Suppressor macrophage treated with lipopolysaccharide for 1 hour (primary cell): ENCODE measurements at places on chromosomes 2 and 18.

DNA sequence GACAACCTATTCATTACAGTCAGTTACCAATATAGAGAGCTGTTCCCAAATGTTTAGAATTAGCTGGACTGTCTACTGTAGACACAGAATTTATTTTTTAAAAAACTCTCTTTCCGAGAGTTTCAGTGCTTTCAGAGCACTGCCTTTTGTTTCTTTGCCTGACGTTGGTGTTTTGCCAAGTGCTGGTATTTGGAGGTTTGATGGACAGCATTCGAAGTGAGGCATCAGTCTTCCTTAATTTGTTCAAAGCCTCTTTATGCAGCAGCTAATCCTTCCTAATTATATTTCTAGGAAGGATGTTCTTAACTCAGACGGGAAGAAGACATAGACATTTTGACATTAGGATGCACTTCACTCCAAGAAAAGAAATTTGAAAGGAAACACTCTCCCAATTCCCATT is 83.2 kb downstream of the LTBP1 start:
- DNase-seq = no peak

- no peak for DNase-seq
These were observed 15.8 kb upstream of the COL6A3 start for GRCh38 chr2:237429753-237430152.

- no peak for DNase-seq
These were observed 84.0 kb downstream of the SKA1 start for GRCh38 chr18:50458796-50459195.

DNA sequence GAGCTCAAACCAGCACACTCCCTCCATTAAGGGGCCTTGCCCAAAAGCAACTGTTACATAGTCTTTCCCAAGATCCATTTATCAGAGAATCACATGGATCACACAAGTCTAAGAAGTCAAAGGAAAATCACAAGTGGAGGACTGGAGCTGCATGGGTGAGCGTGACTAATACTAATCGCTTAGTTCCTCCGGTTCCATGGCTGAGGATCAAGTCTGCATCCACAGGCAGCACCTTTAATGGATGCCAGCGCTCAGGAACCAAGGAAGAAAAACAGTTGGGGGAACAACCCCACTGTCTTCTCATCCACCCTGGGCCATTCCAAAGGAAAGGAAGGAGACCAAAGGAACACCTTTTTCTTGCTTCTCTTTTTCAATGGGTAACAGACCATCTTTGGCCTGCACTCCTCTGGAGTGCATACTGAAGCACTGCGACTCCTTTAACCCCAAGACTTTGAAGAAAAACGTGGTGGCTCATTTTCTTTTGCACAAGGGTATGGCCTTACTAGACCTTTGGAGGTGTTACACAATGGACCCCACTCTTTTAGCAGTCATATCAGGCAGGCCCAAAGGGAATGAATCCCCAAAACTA is 9.2 kb upstream of the WDR33 start:
- no peak for DNase-seq

- DNase-seq = no peak
These were observed 103.2 kb upstream of the MMADHC start for GRCh38 chr2:149690825-149691224.

DNA sequence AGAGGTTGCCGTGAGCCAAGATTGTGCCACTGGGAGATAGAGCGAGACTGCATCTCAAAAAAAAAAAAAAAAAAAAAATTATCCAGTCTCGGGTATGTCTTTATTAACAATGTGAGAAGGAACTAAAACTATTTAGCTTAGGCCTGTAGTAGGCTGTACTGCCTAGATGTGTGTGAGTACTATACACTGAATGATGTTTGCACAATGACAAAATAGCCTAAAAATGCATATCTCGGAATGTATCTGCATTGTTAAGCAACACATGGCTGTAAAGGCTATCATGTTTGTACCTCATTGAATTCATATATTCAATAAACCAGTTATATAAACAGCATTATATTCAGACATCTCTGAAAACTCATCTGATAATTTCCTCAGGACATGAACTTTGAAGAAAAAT is 191.2 kb upstream of the SESTD1 start:
- DNase-seq = no peak

GRCh38 chr2:232887171-232887850 is 17.2 kb downstream of the SNORC start:
- DNase-seq = no peak

GRCh38 chr2:48496849-48497248 is 33.1 kb upstream of the STON1 start:
- DNase-seq = peak; percentile 4

DNA sequence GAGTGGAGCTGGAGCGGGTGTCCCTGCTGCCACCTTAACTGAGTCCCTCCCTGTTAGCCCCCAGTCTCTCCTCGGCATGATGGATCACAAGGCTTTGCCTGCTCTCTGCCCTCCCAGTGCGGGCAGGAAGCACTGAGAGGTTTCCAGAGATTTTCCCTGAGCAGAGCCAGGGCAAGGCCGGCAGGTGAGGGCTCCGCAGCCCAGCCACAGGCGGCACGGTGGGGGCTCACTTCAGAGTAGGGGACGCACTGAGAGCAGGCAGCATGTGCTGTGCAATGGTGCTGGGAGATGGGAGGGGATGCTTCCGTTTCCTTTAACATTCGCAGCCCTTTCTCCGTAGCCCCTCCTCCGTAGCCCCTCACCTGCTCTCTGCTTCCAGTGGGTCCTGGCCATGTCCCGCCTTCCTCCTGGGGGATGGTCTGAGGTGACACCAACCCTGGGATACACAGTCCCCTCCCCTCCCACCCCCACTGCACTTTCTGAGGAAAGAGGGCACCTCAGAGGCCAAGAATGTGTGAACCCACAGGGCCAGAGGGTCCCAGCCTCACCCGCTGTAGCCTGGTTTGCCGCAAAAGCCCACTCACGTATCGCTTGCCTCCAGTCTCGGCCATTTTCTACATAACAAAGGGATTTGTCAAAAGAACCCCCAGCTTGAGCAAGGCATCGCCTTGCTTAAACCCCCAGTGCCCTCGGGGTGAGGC is 10.7 kb downstream of the KCNF1 start:
- no peak for DNase-seq

DNA sequence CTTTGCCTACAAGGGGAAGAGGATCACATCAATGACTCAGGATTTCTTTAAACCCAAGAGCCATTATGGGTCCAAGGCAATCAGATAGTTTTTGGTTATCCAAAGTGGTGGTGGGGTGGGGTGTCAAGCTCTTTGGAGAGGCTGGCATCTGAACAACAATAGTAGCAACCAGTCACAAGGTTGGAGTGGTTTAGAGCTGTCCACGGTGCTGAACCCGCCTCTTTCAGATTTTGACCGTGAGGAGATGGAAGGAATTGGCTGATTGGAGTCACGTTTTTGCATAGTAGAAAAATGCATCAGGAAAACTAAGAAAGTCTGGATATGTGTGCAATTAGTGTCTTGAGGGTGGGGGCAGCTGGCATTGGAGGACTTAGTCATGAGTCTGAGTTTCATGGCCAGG is 159.9 kb downstream of the LOXHD1 start:
- peak; percentile 39 for DNase-seq

DNA sequence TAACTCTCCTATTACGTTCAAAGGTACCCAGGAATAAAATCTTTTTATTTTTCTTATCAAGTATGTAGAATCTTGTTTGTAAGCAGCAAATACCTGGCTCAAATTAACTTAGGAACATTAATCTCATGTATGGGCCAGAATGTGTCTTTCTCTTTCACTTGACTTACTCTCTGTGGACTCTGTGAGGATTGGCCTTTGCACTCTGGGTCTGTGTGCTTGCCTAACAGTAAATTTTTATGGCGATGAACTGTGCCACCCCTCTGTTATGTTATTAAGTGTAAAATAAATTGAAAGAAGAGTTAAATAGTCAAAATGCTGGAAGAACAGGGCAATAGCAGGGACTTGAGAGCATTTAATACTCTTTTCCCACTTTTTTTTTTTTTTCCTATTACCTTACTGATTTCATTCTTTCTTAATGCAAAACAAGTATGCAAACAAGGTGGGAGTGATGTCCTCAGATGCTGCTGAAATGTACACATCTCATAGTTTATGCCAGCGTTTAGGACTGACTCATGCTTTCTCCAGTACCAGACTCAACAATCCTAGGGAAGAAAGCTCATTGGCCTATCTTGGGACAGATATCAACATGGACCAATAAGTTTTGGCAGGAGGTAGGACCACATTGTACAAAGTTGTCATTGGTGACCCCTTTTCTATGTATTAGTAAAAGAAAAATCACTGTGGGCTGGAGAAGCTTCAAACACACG is 25.5 kb downstream of the LYPD6 start:
- DNase-seq = no peak

DNA sequence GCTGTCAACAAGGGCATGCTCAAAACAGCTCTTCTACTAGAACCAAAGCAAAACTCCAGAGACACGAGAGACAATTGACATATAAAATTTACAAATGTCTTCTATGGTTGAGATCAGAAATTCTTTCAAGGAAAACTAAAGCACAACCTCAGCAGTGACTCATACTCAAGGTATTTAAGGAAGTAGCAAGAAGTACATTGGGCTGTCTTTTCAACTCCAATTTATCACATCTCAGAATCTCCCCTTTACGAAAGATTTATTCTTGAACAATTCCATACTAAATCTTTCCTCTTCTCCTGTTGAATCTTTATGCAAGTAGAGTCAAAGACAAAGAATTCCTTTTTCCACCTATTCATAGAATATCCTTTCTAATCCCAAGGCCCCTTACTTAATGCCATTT is 324.0 kb downstream of the IRS1 start:
- DNase-seq = no peak

DNA sequence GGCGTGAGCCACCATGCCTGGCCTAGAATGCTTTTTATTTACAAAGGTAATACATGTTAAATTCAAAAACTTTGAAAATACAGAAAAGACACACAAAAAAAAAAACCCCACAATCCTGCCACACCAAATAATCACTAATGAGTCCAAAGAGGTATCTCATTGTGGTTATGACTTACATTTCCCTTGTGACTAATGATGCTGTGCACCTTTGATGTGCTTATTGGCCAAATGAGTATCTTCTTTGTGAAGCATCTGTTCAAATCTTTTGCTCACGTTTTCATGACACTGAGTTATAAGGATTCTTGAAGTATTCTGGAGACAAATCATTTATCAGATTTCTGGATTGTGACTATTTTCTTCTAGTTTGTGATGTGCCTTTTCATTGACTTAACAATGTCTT is 6.4 kb upstream of the NLRC4 start:
- no peak for DNase-seq

- no peak for DNase-seq
These were observed 240.7 kb downstream of the KLHL29 start for GRCh38 chr2:23625726-23626125.

- DNase-seq = peak; percentile 57
These were observed 4.8 kb downstream of the UXS1 start for GRCh38 chr2:106189325-106189724.

DNA sequence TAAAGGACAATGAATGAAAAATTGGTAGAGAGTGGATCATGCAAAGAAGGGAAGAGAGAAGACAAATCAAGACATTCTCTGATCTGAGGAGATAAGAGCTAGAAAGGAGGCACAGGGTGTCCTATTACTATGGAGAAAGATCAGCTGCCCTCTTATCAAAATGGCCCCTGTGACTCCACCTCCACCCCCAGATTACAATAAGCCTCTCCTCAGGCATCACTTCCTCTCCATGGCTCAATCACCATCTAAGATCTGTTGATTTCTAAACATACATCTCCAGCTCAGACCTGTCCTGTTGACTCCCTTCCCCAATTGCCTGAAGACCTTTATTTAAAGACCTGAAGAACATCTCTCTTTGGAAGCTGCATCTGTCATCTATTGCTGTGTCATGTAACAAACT is 43.2 kb downstream of the SP100 start:
- no peak for DNase-seq

- DNase-seq = peak; percentile 24
These were observed 57.5 kb upstream of the FN1 start for GRCh38 chr2:215493376-215493775.

DNA sequence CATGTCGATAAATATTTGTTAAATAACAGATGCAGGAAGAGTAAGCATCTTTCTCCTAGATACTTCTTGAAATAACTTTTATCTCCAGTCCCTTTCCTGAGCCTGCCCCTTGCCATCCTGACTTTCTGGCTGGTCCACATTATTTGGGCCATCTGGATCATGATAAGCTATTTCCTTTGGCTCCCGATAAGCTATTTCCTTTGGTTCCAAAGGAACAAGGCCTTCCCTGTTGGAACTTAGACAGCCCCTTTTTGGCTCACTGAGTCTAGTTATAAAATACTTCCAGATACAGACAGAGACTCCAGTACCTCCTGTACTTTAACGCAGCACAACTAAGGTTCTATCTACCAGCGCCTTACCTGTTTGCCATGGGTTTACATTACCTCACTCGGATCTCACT is 205.3 kb upstream of the CCDC150 start:
- no peak for DNase-seq

DNA sequence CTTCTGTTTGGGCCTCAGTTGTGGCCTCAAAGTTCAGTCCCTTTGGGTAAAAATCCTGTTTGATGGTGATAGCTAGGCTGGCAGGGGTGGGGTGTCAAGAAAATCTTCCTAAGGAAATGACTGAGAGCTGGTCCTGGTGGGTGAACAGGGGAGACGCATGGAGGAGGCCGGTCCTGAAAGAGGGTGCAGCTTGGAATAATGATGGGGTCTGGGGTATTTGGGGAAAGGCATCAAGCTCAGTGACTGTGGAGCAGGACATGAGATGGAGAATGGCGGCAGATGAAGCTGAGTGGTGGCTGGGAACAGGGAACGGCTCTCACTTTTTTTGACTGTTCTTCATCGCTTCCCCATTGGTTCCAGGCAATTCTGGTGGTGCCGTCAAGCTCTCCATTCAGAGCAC is 140.7 kb upstream of the PKDCC start:
- no peak for DNase-seq

- peak; percentile 32 for DNase-seq
These were observed 58.8 kb downstream of the RNF144A start for GRCh38 chr2:6975988-6976387.

GRCh38 chr2:170917219-170917913 is 11.7 kb upstream of the GORASP2 start:
- no peak for DNase-seq

GRCh38 chr2:160893581-160893980 is 266.6 kb upstream of the TANK start:
- no peak for DNase-seq

GRCh38 chr2:132979339-132980093 is 309.5 kb upstream of the LYPD1 start:
- DNase-seq = no peak
